ENCODE measurements at places on chromosomes 3 and 15. TPM values are rescaled to one million over a fixed set of nuclear protein-coding genes. Genes with fewer than 3 reads are reported as not detected.

DNA sequence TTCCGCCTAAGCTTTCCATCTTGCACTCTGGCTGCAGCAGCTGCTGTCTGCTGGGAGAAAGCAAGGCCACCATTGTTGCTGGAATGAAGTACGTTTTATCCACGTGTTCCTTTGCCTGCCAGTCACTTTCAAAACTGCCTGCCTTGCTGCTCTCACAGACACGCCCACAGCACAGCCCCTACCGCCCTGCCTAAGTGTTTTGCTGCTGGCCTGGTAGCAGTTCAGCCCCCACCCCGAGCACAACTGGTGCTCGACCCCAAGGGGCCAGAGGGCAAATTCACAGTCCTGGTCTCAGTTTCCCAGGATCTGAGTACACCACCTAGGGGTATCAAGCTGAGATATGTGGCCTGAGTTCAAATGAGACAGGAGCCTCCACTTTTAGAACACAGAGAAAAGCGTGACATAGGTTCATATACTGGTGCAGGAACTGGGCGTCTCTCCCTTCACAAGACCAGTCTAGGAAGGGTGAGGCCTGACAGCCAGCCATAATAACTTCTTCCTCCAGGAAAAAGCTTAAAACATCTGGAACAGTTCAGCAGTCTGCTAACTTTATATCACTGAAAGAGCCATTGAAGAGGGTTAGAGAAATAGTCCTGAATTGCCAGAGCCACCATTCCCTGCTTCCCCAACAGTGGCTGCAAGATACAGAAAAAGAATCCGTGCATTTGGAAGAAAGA is 1012.3 kb downstream of the ZPLD1 start:
- no peak overlapping the region for H3K4me3 ChIP-seq
- H3K27ac ChIP-seq: no peak overlapping the region
- no peaks in the 10 kb centered on the region for H3K27me3 ChIP-seq
- no peaks in the 10 kb centered on the region for H3K4me1 ChIP-seq

GRCh38 chr3:94927175-94927574 is 864.3 kb downstream of the NSUN3 start:
- H3K27me3 ChIP-seq: no peaks in the 10 kb centered on the region
- no peaks in the 10 kb centered on the region for H3K4me1 ChIP-seq
- H3K4me3 ChIP-seq: no peak overlapping the region
- H3K27ac ChIP-seq: no peak overlapping the region
- no peak for DNase-seq

DNA sequence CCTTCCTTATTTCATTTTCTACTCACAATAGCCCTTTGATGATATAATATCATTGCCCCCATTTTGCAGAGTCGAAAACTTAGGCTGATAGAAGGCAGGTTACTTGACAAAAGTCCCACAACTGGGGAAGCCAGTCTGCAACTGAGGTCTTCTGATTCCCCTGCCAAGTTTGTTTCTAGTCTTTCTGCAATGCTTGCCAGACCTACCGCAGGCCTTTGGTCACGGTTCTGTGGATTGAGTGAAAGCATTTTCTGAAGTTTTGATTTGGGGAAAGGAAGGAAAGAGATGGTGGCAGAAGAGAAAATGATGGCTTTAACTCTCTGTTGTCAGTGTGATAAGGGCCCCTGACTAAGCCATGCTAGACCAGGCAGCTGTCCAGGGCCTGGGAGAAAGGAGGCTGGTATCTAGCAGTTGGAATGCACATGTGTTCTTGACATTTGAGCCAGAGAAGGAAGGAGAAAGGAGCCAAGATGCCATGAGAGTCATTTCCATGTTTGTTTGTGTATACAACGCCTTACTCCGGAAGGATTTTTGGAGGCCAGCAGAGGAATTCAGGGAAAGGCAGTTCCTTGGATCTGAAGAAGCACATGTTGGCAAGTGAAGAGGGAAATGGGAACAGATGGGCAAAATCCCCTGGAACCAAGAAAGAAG is 29.9 kb downstream of the FAH start:
- no peaks in the 10 kb centered on the region for H3K27me3 ChIP-seq
- H3K27ac ChIP-seq: no peak overlapping the region
- H3K36me3 ChIP-seq: peaks cover 7% of the 10 kb centered on the region
- no peak overlapping the region for H3K4me3 ChIP-seq
- no peaks in the 10 kb centered on the region for H3K4me1 ChIP-seq

The CPN2 gene
- total RNA-seq: not detected

The DPH3 gene
- total RNA-seq: 40.1 TPM

GRCh38 chr3:153639631-153640030 is 477.6 kb downstream of the RAP2B start:
- H3K36me3 ChIP-seq: no peaks in the 10 kb centered on the region
- no peak overlapping the region for H3K4me3 ChIP-seq
- H3K27me3 ChIP-seq: no peaks in the 10 kb centered on the region
- no peak overlapping the region for H3K27ac ChIP-seq
- peaks cover 14% of the 10 kb centered on the region for H3K4me1 ChIP-seq

The CTXND1 gene
- total RNA-seq: not detected

DNA sequence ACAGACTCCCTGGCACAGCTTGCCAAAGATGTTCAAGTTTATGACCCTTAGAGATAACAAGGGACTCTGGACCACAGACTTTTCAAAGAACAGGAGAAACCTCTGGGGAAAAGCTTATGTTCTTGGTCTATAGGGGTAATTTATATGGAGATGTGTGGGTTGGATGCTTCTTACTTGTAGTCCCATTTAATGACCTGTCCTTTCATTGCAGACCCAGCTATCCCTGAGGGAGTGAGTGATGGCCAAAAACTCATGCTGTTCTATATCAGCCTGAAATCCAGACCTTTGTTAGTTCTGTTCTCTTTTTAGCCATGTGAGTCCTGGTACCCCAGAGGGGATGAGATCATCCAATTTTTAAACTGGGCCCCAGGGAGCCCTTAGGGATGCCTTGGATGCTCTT is 43.7 kb upstream of the MRPL3 start:
- no peaks in the 10 kb centered on the region for H3K4me1 ChIP-seq
- H3K27me3 ChIP-seq: no peaks in the 10 kb centered on the region
- no peaks in the 10 kb centered on the region for H3K36me3 ChIP-seq
- no peak overlapping the region for H3K4me3 ChIP-seq

GRCh38 chr15:45606841-45607240 is 19.7 kb downstream of the BLOC1S6 start:
- no peak overlapping the region for H3K27ac ChIP-seq
- peaks cover 9% of the 10 kb centered on the region for H3K36me3 ChIP-seq
- DNase-seq: no peak
